ENCODE measurements at places on chromosomes 1 and 21.
A peak's percentile ranks its signal among the peaks of the same experiment; 100 is the strongest.

- H3K27ac ChIP-seq = no peak overlapping the region
- no peak overlapping the region for H3K4me3 ChIP-seq
- no peak for DNase-seq
- H3K36me3 ChIP-seq = peaks cover 88% of the 10 kb centered on the region
- no peaks in the 10 kb centered on the region for H3K27me3 ChIP-seq
- peaks cover 85% of the 10 kb centered on the region for H3K4me1 ChIP-seq
Measured at GRCh38 chr1:110893908-110894490, 21.1 kb downstream of the CD53 start.

DNA sequence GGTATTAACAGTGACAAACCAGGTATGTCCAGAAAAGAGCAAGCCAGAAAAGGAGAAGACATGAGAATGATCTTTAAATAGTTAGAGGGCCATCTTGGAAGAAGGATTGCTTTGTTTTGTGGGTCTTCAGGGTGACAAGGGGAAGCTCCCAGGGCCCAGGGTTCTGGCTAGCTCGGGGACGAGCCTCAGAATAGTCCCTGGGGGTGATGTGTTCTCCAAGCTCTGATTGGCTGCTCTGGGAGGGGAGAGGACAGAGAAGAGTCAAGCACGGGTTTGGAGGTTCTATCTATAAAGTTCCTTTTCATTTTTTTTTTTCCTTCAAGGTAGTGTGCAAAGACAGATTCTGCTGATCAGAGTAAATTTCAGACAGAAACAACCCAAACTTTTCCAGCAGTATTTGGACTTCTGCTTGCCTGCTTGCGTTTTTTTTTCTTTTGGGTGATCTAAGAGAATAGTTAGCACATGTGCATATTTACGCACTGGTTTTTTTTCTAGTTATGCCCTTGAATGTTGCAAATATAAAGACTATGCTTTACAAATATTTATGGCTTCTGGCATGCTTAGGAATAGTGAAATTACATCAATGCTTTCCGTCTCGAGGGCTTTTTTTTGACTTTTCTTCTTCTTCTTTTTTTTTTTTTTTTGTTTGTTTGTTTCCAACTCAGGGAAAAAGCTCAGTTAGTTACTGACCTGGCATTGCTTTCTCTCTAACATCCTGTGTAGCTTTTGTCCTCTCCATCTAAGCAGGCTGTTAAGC lies 59.7 kb downstream of the ROR1 start:
- no peak overlapping the region for H3K27ac ChIP-seq
- H3K4me1 ChIP-seq = no peaks in the 10 kb centered on the region
- H3K27me3 ChIP-seq = no peaks in the 10 kb centered on the region
- no peaks in the 10 kb centered on the region for H3K36me3 ChIP-seq

DNA sequence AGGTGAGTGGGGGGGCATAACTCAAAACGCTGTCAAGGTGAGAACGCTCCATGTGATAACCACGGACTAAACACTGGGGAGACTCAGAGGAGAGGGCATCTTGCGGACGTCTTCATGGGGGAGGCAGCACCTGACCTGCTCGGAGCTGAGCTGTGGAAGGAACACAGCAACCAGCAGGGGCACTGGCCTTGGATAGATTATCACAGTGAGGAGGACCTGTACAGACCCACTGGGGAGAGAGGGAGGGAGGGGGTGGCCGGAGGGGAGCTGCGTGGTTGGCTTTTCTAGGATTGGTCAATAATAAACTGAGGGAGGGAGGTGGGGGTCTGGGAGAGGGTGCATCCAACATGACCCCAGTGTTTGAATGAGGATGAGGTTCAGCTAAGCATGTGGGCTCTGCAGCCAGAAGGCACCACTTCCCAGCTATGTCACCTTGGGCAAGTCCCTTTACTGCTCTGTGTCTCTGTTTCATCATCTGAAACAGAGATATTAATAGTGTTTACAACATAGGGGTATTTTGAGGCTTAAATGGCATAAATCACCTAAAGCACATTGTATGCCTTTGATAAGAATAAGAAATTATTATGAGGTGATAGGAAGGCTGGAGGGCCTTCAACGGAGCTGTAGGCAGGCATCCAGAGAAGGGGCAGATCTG lies 123.3 kb downstream of the GRIK3 start:
- no peak overlapping the region for H3K27ac ChIP-seq
- no peaks in the 10 kb centered on the region for H3K4me1 ChIP-seq
- H3K27me3 ChIP-seq = no peaks in the 10 kb centered on the region
- DNase-seq = no peak
- H3K4me3 ChIP-seq = no peak overlapping the region

DNA sequence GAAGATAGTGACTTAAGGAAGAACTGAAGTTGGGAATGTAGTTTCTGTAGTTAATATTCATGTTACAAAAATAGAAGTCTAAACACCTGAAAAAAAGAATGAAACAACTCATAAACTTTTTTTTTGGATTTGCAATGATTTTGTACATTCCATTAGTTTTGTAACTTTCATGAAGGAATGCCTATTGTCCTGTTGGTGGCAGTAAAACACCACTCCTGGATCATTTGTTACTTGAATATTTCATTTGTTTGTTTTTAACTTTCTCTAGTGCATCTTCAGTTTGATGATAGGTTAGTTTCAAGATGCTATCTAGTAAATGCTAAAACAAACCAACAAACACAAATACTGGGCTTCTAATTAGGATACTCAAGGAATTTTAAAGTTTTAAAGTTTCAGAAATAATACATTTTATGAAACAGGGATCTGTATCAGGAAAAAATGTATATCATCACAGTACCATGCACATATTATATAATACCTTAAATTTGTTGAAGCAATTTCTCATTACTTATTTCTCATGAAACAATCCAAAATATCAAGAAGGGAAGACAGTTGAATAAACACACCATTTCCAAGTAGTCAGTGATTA lies 229.7 kb upstream of the CACYBP start:
- H3K27ac ChIP-seq = no peak overlapping the region
- H3K36me3 ChIP-seq = no peaks in the 10 kb centered on the region
- H3K4me1 ChIP-seq = no peaks in the 10 kb centered on the region
- H3K27me3 ChIP-seq = no peaks in the 10 kb centered on the region
- DNase-seq = no peak

DNA sequence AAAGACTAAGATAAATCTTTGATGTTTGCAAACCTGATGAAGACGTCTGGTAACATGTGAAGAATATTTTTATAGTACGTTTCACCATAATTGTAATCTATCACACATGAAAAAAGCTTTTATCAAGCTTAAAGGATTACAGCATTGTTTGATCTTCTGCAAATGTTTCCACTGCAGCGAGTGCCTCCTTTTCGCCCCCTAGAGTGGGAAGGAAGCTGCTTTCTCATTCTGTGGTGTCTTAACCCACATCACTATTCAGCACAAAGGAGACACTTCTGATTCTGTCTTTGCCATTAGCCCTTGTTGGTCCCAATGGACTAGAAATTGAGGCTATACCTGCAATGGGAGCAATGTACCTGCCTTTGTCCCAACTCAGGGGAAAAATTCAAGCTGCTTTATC lies 46.0 kb upstream of the IL12RB2 start:
- no peak overlapping the region for H3K4me3 ChIP-seq
- DNase-seq = peak; percentile 37
- H3K36me3 ChIP-seq = no peaks in the 10 kb centered on the region
- H3K27me3 ChIP-seq = no peaks in the 10 kb centered on the region

GRCh38 chr1:28804071-28804470 lies 7.9 kb upstream of the OPRD1 start:
- H3K27ac ChIP-seq = no peak overlapping the region
- DNase-seq = no peak
- no peak overlapping the region for H3K4me3 ChIP-seq
- no peaks in the 10 kb centered on the region for H3K36me3 ChIP-seq
- no peaks in the 10 kb centered on the region for H3K4me1 ChIP-seq
